ENCODE measurements at places on chromosomes 12 and 14. TPM values are rescaled to one million over a fixed set of nuclear protein-coding genes. Genes with fewer than 3 reads are reported as not detected.

GRCh38 chr14:70707138-70708038 is 65.7 kb downstream of the TTC9 start:
- no peak for DNase-seq

GRCh38 chr12:54407183-54407905 is 11.7 kb downstream of the ITGA5 start:
- DNase-seq, result no peak

GRCh38 chr14:90421001-90421631 is 24.3 kb downstream of the CALM1 start:
- DNase-seq, result no peak

DNA sequence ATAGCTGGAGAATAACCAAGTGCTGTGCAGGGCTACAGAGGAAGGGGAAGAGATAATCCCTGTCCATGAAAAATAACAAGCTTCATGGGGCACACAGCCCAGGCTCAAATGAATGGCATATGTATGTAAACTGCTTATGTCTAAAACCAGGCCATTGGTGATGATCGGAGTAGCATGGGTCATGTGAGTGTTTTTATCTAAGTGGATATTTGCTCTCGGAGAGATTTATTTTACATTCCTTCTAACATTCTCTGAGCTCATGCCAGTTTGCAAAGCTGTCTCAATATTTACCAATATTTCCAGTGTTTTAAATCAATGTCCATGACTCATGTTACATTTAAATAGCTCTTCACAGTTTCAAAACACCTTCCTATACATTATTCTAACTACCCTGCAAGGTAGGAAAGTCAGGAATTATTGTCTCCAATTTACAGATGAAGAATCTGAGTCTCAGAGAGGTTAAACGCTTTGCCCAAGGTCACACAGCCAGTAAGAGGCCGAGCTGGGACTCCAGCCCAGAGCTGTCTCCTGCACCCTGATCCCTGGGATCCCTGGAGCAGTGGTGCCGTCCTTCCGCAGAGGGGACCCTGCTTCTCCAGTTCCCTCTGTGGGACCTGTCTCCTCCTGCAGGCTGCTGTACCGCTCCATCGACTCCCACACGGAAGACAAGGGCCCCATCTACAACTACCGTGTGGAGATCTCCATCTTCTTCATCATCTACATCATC is 186.7 kb upstream of the FKBP4 start:
- DNase-seq, result no peak

DNA sequence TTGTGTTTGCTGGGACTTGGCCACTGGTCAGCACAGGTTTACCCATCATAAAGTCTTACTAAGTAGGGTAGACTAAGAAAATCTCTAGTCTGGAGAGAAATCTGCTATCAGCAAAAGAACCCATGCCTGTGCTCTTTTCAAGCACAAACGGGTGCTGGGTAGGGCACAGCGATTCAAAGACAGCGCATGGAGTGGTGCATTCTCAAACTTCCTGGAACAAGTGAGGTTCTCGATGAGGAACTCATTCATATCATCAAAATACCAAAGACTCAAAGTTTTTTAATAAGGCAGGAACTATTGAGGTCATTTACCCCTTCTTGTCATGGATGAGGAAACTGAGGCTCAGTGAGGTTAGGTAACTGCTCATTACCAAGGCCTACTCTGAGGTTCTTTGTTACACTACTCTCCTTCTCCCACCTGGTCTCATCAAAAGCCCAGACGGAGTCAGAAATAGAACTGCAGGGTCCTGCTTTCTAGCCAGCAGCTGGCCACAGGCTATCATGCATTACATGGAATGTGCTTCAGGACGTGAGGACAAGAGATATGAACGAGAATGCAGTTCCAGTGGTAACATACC is 390.3 kb downstream of the ZFP36L1 start:
- DNase-seq, result no peak

- DNase-seq, result no peak
Observed at GRCh38 chr14:69392481-69392880, 5.6 kb downstream of the ERH start.

GRCh38 chr12:82523996-82524395 is 162.7 kb upstream of the TMTC2 start:
- DNase-seq, result no peak

- no peak for DNase-seq
Observed at GRCh38 chr12:7090222-7090998, 1.8 kb downstream of the C1R start.

DNA sequence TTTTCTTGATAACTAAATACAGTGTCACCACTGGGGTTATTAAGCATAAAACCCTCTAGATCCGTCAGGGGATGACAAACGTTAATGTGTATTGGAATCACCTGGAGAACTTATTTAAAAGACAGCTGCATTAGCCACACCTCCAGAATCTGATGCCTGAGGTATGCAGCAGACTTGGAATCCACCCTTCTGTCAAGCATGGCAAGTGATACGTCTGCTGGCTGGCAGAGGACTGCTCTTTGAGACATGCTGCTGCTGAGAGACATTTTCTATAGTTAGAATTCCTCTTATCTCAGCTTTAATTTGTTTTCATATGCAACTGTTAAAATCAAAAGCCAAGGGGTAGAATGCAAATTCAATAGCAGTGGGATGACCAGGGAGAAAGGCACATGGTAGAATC is 496.3 kb downstream of the NELL2 start:
- no peak for DNase-seq

DNA sequence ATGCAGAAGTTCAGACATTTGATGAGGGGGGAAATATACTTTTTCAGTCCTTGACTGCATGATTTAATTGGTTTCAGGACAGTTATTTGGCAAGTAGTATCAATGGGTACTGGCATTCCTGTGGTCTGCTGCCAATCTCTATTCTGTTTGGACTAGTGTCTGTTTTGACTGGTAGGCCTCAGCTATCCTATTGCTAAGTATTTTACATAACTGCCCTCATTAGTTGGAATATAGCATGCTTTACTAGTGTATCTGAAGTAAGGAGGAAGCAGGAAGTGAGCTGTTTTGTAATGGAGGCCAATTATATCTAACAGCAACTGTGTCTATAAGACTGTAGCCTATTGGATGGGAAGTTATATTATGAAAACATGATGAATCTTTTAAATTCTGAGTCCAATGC is 104.3 kb downstream of the FLRT2 start:
- DNase-seq, result no peak

DNA sequence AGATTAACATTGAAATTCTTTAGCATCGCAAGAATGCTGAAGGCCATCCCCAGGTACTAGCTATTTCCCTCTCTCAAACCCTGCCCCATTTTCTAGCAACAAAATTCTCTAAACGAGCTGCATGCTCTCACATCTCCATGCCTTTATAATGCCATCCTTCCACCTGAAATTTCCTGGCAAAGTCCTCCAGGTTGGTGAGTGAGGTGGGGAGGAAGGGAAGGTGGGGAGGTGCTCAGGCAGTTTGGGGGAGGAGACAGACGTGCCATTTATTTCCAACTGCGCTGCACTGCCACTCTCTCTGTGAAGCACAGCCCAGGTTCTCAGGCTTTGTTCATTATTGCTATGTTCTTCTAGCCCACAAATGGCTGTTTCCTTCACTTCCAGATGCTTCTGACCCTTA is 208.4 kb downstream of the PAWR start:
- DNase-seq, result no peak

DNA sequence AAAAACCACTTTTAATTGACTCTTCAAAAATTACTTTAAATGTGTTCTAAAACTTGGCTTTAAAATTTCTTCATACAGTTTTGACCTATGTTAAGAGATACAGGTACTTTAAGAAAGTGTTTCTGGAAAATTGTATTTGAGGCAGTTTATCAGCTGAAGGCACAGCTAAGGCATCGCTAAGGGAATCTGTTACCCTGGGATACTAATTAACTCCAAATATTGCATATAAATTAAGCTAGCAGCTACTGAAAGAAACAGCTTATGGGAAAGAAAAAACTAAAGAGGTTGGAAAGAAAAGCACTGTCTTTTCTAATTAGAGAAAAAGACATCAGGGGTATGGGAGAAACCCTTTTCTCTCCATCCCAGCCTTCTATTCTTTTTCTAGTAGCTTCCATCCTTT is 134.1 kb upstream of the SLC35F4 start:
- DNase-seq, result no peak

DNA sequence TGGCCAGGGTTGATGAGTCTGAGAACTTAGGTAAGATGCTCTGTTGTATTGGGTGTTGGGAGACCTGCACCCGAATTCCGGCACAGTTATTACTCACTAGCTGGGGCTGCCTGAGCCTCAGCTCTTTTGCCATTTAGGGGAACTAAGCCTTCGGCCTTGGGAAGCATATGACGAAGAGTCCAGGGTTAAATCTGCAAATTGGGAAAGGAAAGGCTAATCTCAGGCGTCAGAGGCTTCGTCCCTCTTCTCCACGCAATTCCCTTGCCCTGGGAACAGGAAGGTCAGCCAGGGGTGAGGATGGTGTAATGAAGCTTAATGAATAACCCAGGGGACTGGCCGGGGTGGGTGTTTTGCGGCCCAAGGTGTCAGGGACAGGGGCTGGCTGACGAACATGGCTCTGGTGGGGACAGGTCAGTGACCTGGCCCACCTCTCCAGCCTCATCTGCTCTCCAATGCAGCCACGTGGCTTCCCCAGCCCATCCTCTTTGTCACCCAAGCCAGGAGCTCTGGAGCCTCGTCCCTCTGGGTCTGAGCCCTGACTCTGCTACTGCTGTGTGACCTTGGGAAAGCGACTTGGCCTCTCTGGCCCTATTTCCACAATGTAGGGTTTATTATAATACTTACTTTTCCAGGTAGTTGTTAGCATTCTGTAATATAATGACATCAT is 3.8 kb upstream of the SDSL start:
- no peak for DNase-seq

GRCh38 chr12:48601013-48601756 is 31.3 kb upstream of the LALBA start:
- no peak for DNase-seq

- DNase-seq, result no peak
Observed at GRCh38 chr14:89324501-89325298, 92.3 kb downstream of the FOXN3 start.

GRCh38 chr12:103348935-103349334 is 146.8 kb downstream of the C12orf42 start:
- DNase-seq, result no peak

- no peak for DNase-seq
Observed at GRCh38 chr14:69464829-69465228, 19.7 kb upstream of the PLEKHD1 start.

- DNase-seq, result no peak
Observed at GRCh38 chr12:57759360-57759980, 4.6 kb downstream of the MARCHF9 start.

DNA sequence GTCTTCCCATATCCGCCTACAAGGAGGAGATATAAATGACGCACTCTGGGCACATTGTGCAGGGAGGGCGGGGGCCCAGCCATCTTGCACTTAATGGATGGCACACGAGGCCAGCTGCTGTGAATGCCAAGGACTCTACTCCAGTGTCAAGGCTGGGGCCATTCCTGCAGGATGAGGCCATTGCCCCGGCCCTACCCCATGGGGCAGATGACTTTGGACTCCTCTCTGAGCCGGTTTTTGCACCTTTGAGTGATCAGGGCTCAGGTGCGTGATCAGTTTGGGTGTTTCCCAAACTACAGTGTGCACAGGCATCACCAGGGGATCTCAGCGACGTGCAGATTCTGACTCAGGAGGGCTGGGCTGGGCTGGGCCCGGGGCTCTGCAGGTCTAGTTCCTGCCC is 16.1 kb downstream of the MMAB start:
- DNase-seq, result no peak

DNA sequence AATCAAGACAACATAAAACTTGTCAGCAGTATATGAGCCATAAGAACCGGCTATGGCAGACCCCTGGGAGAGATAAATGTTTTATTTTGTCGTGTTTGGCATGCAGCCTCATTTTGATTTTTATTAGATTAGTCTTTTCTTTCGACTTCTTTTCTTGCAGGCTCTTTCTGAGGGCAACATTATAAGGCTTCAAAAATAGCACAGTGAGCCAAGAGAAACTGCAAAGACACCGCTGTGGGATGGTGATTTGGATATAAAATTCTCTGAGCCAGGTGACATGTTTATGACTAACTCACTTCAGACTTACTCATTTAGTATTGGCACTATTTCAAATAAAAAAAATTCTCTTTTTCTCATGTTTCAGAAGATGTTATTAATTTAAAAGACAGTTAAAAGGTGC is 96.8 kb upstream of the PKP2 start:
- DNase-seq, result no peak

DNA sequence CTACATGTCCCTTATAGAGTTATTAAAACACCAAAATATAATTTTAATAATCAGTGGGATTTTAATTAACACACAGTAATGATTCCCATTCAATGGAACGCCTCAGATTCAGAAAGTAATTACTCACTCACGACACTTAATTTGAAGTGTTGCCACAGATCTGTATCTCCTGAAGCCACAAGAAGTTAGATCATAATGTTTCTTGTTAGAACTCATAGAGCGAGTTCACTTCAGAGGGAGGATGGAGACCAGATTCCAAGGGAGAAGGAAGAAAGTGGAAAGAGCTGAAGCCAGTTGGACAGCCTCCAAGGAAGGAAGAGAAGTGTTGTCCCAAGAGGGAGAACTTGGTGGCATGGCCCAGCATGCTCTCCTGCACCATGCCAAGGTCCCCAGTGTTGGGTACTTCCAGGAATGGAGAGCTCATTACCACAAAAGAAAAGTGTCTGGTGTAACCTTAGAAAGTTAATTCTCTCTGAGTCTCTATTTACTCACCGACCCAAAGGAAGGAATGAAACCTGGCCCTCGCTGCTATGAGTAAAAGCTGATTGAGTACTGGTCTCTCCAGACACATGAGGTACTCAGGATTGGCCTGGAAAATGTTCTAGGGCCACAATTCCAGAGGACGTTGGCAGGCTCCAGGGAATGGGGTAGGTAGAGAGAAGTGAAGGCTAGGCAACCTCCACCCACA is 305.4 kb downstream of the BCL11B start:
- DNase-seq, result no peak

The AMN gene
- total RNA-seq, result 18.3 TPM

The KRT2 gene
- not detected for total RNA-seq

The FAM90A1 gene
- 0.36 TPM for total RNA-seq

The RHEBL1 gene
- total RNA-seq, result 1.8 TPM

The BRMS1L gene
- 14.6 TPM for total RNA-seq

The SYNE3 gene
- total RNA-seq, result 0.65 TPM

The ABHD12B gene
- total RNA-seq, result 0.17 TPM

The ASB2 gene
- 0.60 TPM for total RNA-seq

The KRT72 gene
- total RNA-seq, result 2.9 TPM

The FAM222A gene
- total RNA-seq, result 7.9 TPM

The NELL2 gene
- total RNA-seq, result 10.4 TPM

The RIMKLB gene
- 59.8 TPM for total RNA-seq

The ALDH1L2 gene
- total RNA-seq, result 2.7 TPM

All from type B pancreatic cell (in vitro differentiated cells).